ENCODE measurements at places on chromosomes 16 and 17.

DNA sequence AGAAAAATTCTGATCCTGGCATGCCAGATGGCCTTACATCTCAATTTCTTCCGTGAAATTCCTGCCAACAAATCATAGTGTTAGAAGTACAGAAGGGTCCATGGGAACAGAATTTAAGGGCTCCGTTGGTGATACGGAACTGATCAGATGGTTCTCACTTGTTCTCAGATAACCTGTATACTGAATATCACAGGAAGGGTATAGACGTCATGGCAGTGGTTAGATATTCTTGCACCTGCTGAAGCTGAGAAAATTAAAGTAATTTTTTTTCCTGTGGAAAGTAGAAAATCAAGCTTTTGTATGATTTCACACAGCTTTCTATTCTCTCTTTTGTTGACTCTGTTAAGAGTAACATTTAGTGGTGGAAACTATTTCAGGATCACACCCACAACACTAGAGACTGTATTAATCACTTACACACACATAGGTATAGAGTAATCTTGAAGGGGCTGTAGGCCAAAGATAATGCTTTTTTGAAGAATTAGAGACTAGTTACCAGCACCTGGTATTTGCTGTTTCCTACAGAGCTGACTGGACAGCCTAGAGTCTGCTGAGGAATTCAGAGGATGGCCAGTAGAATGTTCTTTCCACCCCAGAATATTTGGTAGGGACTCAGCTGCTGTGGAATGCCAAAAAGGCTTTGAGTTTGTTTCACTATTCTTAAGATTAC, 7.5 kb downstream of the TENT4B start:
- no peak for DNase-seq

DNA sequence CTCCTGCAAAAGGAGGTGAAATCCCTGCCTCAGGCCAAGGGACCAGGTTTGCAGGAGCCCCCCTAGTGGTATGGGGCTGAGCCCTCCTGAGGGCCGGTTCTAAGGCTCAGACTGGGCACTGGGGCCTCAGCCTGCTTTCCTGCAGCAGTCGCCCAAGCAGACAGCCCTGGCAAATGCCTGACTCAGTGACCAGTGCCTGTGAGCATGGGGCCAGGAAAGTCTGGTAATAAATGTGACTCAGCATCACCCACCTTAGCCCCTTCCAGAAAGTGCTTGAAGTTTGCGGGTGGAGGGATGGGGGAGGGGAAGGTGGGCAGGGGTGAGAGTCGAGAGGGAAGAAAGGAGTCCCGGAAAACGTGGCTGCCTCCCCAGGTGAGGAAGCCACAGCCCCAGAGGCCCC, 2.1 kb downstream of the MC1R start:
- no peak for DNase-seq

- no peak for DNase-seq
These were observed 77.9 kb upstream of the DYNLRB2 start for GRCh38 chr16:80462917-80463316.

- DNase-seq, result no peak
These were observed 24.4 kb upstream of the ST6GALNAC1 start for GRCh38 chr17:76667786-76668453.

DNA sequence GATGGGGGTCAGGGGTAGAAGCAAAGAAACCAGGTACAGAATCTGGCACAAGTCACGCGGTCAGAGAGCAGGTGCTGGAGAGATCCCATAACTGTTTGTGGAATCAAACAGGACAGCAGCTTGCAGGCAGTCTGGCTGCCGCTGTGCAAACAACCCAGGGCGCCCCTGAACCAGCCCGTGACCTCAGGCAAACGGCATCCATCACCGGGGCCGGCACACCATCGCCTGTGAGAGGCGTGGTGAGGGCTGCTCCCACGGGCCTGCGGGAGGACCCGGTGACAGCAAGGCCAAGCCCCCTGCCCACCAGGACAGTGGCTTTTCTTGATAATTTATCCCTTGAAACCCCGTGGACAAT, 47.9 kb downstream of the CBFA2T3 start:
- peak; percentile 70 for DNase-seq

GRCh38 chr16:2752850-2753732, 653 bp downstream of the SRRM2 start:
- DNase-seq, result peak; percentile 93

GRCh38 chr16:73599351-73599750, 551.4 kb upstream of the ZFHX3 start:
- DNase-seq, result no peak

DNA sequence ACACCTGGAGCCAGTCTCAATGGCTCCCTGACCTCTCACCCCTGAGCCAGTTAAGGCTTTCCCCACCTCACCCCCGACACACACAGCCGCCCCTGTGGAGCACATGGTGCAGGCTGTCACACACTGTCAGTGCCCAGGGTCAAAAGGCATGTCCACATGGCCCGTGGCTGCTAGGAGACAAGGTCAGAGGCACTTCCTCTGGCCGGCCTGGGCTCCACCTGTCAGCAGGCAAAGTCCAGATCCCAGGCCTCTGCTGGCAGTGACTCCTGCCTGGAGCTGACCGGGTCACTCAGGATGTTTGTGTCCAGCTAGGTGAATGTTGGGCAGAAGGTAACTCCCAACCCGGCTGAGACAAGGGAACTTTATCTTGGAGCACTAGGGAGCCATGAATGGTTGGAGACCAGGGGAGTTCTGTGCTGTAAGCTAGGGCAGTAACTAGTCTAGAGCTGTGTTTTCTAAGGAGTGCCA, 6.0 kb downstream of the SREBF1 start:
- DNase-seq, result no peak

- no peak for DNase-seq
These were observed 9.9 kb upstream of the TEX2 start for GRCh38 chr17:64273006-64273405.
